ENCODE measurements at places on chromosomes 6 and 20.

- DNase-seq, result no peak
Measured at GRCh38 chr20:31667315-31668285, 29.9 kb downstream of the COX4I2 start.

GRCh38 chr20:36035745-36036144 lies 67.4 kb downstream of the CNBD2 start:
- DNase-seq, result no peak

GRCh38 chr6:138103871-138104270 lies 3.3 kb downstream of the PERP start:
- no peak for DNase-seq

GRCh38 chr6:2434116-2434515 lies 188.7 kb upstream of the GMDS start:
- DNase-seq, result no peak

DNA sequence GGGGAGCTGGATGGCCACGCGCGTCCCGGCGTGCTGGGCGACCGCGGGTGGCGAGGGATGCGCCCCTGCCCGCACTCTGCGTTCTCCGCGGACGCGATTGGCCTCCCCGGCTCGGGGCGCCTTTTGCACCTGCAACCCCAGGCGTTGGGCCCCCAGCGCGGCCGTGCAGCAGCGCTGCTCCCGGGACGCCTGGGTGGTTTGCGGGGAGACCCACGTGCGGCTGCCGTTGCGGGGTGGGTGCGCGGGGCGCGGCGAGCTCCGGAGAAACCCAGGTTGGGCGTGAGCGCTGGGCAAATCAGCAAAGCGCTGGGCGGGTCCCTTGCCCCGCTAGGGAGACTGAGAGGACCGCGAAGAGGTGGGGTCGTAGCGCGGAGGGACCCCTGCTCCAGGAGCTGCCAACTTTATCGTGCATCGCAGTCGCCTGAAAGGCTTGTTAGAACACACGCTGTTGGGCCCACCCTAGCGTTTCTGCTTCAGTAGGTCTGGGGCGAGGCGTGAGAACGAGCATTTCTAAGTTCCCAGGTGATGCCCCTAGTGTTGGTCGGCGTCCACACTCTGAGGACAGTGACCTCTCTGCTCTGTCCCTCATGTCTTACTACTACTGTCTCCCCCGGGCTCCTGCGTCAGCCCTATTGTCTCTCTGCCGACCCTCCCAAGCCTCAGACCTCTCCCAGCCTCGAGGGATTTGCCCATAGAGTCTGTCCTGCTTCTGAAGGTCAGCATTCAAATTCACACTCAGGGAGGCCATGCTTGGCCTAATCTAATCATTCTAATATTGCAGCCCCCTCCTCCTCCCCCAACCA lies 538 bp upstream of the ZFP64 start:
- peak; percentile 54 for DNase-seq

GRCh38 chr6:56689114-56689513 lies 46.4 kb upstream of the DST start:
- DNase-seq, result no peak
